Stimulated activated CD4-positive, alpha-beta T cell treated with anti-CD3 and anti-CD28 coated beads, Interleukin-2, amount 100 ng/mL, for 48 hours (primary cell): ENCODE measurements at places on chromosomes 12 and 14.

- DNase-seq, result no peak
Measured at GRCh38 chr12:23950775-23951451, 1.4 kb upstream of the SOX5 start.

- DNase-seq, result no peak
Measured at GRCh38 chr14:22977684-22978486, 4.5 kb downstream of the AJUBA start.

DNA sequence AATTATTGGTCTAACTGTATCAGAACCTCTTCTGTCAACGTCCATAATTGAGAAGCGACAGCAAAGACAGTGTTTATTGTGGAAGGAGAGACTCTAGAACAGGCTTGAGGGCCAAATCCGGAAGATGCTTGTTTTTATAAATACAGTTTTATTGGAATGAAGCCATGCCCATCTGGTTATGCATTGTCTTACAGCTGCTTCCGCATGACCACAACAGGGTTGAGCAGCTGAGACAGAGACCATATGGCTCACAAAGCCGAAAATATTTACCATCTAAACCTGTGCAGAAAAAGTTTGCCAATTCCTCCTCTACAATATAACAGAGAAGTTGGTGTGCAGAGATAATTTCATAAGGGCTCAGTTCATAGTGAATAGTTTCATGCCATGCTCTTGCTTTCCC, 24.5 kb downstream of the PRKAB1 start:
- DNase-seq, result no peak

GRCh38 chr12:53051881-53052412, 2.1 kb downstream of the TNS2 start:
- DNase-seq, result no peak

DNA sequence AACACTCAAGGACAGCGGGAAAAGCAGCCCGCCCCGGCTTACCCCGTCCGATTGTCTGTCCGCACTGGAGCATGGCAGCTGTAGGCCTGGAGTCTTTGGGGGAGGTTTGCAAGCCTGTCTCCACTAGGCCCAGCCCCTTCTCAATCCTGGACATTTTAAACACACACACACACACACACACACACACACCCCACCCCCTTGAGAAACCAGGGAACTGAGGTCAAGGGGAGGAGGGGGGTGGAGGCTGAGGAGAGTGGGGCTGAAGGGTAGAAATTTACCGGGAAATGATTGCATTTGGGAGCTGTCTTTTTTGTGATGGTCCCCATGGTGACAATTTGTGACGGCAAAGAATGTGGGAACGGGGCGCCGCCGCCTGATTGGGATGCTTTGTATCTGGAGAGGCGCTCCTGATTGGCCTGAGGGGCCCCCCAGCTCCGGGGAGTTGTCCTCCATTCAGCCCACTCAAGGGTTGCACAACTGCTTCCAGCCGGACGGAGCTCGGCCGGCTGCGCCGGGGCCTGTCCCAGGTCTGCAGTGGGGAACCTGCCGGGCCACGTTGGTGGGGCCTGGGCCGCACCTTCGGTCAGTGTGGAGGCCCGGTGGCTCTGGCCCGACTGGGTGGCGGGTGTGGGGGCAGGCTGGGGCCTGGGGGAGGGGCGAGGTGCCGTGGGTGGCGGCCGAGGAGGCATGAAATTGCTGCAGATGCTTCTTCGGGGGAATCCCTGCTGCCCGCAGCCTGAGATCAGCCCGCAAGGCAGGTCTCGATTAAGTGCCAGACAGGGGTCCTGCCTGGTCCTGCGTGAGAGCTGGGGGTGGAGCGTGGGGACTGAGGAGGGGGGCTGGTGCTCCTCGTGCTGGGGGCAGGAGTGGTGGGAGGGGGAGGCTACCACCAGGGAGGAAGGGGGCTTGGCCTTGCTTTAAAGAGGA, at the start of gene FAM181A:
TSS of gene FAM181A (plus strand) at position 472 of the 927 bp plus-strand sequence. CDS start 942 bp downstream, outside the sequence.
- no peak for DNase-seq

GRCh38 chr12:118617611-118618450, 241.5 kb downstream of the SUDS3 start:
- no peak for DNase-seq
